Naive thymus-derived CD4-positive, alpha-beta T cell (primary cell): ENCODE measurements at places on chromosomes 6 and 20. TPM values are rescaled to one million over a fixed set of nuclear protein-coding genes. Genes with fewer than 3 reads are reported as not detected.

SLC2A4RG gene
- 136 TPM for total RNA-seq

IP6K3 gene
- total RNA-seq, result not detected in 2 replicates

LPA gene
- not detected in 2 replicates for total RNA-seq

TREM2 gene
- not detected for total RNA-seq

CDH26 gene
- total RNA-seq, result 1.6 TPM

FOXS1 gene
- not detected for total RNA-seq

TMC2 gene
- not detected for total RNA-seq

IFT52 gene
- total RNA-seq, result 19.7 TPM

PRKN gene
- total RNA-seq, result 8.7 TPM

LAMA2 gene
- total RNA-seq, result not detected

BTNL2 gene
- not detected in 2 replicates for total RNA-seq

OPRM1 gene
- total RNA-seq, result not detected

SLC18B1 gene
- total RNA-seq, result 11.8 TPM

GHRH gene
- total RNA-seq, result not detected

PAK5 gene
- not detected for total RNA-seq

HLA-DMA gene
- 32.3 and 34.1 TPM in 2 replicates for total RNA-seq

RNF8 gene
- 17.4 TPM for total RNA-seq

PNLDC1 gene
- total RNA-seq, result not detected

NAPB gene
- total RNA-seq, result 16.2 TPM

OOEP gene
- total RNA-seq, result 0.41 and 1.2 TPM in 2 replicates

TBX18 gene
- not detected for total RNA-seq

SIGLEC1 gene
- total RNA-seq, result 2.1 TPM

TP53INP2 gene
- total RNA-seq, result 1.3 and 1.6 TPM in 2 replicates

DACT2 gene
- not detected for total RNA-seq

RHAG gene
- total RNA-seq, result not detected

CEP43 gene
- 17.6 and 18.3 TPM in 2 replicates for total RNA-seq

POU5F1 gene
- total RNA-seq, result not detected

OR2J3 gene
- not detected for total RNA-seq

FAXC gene
- not detected for total RNA-seq
